ENCODE measurements at places on chromosomes 3 and 15. TPM values are rescaled to one million over a fixed set of nuclear protein-coding genes. Genes with fewer than 3 reads are reported as not detected.

GNB4 gene
- 27.9 TPM for total RNA-seq

GPR15 gene
- 0.13 TPM for total RNA-seq

EPHA6 gene
- not detected for total RNA-seq

SCN5A gene
- total RNA-seq = 0.27 TPM

TEX264 gene
- total RNA-seq = 32.1 TPM

PRSS50 gene
- total RNA-seq = not detected

ADCY5 gene
- not detected for total RNA-seq

LINGO1 gene
- total RNA-seq = 14.3 TPM

DIPK2A gene
- 11.1 TPM for total RNA-seq

CD200 gene
- total RNA-seq = 0.47 TPM

CYP1A2 gene
- total RNA-seq = not detected

POPDC2 gene
- total RNA-seq = 0.13 TPM

KBTBD12 gene
- not detected for total RNA-seq

CHRD gene
- 1.3 TPM for total RNA-seq

DNAH1 gene
- total RNA-seq = 1.2 TPM

PRTG gene
- 0.09 TPM for total RNA-seq

OTOL1 gene
- total RNA-seq = not detected

Data from K562 (cell line).